ENCODE measurements at places on chromosomes 1 and 21.
A peak's percentile ranks its signal among the peaks of the same experiment; 100 is the strongest.

- no peak for DNase-seq
Measured at GRCh38 chr1:240508201-240508600, 103.8 kb downstream of the GREM2 start.

DNA sequence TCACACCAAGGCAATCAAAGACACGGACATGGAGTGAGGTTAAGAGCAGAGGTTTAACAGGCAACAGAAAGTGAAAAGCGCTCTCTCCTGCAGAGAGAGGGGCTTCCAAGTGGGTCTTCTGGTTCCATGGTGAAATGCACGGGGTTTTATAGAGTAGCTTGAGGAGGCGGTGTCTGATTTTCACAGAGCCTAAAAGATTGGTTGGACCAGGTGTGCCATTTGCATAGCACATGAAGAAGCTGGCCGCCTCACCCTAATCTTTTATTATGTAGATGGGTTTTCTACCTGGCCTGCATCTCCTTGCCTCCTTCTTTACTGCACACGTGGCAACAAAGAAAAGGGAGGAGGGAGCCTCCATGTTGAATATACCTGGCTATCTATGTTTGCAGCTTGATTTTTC lies 197.3 kb downstream of the RYR2 start:
- DNase-seq = no peak

GRCh38 chr1:246280551-246280950 lies 226.5 kb downstream of the SMYD3 start:
- peak; percentile 34 for DNase-seq

DNA sequence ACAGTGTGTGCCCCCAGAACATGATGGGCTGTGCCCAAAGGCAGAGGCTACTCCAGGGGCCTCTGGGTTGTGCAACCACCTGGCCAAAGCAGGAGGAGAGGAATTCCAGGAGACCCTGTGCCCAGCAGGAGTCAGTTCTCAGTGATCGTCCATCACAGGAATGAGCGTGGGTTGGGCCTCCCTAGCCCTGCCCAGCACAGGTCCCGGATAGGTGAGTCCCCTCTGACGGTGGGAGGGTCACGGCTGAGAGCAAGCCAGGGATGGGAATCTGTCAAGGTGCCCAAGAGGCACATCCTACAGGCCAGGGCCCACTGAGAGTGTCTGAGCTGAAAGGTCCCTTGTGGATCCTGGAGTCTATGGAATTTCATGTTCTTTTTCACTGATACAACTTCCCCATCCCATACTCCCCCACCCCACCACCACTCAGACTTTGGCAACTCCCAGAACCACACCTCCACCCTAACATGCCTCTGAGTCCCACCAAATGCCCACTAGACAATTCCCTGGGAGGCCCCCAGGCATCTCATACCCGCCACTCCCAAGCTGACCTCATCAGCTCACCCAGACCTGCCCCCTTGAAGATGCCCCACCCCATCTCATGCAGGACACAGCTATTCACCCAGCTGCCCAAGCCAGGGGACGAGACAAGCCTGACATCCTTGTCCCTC lies 3.1 kb downstream of the GJB4 start:
- peak; percentile 32 for DNase-seq

DNA sequence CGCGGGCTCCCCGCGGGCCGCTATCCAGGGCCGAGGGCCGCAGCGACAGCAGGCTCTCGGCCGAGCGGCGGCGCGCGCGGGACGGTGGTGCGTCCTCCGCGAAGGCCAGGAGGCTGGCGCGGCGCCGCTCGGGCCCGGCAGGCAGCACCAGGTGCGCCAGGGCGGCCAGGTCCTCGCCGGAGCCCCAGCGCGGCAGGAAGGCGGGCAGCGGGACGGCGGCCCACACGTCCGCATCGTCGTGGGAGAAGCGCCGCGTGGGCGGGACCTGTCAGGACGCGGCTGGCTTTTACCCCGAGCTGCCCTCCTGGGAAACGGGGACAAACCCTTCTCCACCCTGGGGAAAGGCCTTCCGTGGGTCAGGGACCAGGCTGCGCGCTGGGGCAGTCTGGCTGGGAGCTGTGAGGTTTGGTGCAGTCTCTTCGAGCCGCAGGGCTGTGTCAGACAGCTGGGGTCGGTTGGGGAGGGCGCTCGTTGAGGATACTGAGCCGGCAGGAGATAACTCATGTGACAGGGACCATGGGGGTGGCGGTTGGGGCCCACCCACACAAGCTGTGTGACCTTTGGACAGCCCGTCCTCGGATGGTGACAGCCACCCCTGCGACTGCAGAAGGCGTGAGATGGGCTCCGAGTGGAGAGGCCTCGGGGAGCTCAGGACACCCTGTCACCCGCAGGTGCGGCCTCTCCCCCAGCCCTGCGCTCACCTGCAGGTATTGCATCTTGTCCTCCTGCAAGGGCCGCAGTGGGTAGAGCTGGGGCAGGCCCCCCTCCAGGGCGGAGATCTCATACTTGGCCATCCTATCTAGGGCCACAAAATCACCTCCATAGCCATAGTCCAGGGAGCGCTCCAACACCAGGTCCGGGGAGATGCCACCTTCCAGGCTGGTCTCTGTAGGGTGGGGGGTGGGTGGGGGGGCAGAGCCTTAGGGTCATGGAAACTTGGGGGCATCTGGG lies 6.0 kb downstream of the HES3 start:
- no peak for DNase-seq

DNA sequence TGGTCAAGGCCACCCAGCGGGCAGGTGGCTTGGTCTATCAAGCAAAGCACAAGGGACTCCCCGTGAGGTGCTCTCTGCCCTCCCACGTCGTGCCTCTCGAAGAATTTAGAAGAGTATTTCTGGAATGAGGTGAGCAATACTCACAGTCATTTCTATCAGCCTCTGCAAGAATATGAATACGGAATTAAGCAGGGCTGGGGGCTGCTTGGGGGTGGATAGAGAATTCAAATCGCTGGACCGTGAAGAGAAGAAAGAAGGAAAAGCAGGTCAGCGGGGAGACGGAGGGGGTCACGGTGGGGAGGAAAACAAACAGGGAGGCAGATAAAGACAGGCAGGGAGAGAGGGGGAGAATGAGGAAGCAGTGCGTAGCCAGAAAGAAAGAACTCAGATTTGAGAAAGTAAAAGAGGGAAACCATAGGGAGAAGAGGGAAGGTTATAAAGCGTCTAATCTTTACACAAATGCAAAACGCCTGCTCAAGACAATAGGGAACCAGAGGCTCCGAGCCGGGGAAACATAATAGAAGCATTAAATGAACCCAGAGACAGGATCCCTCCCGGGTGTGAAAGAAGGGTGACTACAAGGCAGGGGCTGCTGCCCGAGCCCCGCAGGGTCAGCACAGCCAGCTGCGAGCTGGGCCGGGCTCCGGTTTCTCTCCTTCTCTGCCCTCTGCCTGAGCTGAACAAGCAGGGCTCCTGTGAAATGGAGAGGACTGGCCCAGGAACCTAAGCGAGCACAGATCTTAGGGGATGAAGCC lies 2.1 kb upstream of the EDN2 start:
- peak; percentile 80 for DNase-seq

GRCh38 chr1:42259739-42260064 lies 75.3 kb downstream of the FOXJ3 start:
- peak; percentile 31 for DNase-seq

DNA sequence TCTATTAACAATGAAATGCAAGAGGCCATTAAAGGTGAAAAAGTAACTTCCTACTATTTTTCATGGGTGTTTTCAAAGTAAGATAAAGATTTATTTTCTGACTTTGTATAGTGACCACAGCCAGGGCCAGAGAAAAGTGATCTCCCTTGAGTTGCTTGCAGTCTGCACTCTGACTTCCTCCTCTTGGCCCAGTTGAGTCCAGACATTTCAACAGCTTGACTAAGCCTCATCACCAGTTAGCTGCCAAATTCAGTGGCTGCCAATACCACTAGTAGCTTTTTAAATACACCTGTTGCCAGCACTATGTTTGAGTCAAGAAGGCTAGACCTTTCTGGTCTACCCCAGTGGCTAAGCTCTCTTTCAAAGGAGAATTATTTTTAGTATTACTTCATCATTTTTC lies 3.7 kb upstream of the NEK7 start:
- DNase-seq = peak; percentile 82

- peak; percentile 36 for DNase-seq
Measured at GRCh38 chr1:245298781-245299180, 144.0 kb downstream of the KIF26B start.

DNA sequence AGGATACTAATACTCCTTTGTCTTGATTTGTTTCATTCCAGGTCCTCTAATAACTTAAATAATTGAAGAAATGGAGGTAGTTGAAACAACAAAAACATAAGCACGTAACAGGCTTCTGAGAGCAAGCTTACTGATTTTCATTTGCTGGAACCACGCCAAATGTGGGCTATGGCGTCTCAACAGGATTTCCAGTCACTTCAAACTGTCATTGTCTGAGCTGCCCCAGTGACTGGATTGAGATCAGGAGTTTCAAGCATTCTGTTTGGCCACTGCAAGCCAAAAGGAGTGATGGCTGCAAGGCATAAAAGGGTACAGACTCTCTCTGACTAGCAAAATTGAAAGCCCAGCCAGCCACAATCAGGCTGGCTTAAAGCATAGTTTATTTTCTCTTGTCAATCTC lies 289.9 kb downstream of the DPYD start:
- DNase-seq = peak; percentile 28

DNA sequence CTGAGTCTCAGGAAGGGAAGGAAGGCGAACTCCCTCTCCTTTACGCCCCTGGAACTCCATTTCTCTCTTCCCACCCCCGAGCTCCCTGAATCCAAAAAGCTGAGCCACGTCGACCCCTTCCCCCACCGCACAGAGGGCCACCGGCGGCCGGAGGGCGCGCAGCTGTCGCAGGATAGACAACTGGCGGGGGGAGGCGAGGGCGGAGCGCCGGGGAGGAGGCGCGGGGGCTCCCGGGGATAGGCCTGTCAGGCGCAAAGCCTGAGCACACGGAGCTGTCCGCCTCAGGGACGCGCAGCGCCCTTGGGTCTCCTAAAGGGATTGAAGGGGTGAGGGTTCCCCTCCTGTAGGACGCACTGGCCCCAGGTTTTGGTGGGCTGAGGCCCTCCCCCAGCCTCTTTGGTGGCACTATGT lies 752 bp upstream of the ACTA1 start:
- no peak for DNase-seq

- DNase-seq = peak; percentile 38
Measured at GRCh38 chr1:3948344-3948743, 48.3 kb upstream of the C1orf174 start.

DNA sequence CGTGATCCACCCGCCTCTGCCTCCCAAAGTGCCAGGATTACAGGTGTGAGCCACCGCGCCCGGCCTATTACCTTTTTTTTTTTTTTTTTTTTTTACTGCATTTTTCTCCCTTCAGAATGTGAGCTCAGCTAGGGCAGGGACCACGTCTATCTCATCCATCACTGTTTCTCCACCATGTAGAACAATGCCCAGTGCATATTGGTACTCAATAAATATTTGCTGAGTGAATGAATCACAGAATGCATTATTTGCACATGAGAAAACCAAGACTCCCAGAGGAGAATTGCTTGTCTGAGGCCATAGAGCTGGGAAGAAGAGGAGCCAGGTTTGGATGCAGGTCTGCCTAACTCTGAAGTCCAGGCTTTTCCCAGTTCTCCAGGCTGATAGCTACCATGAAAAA lies 8.2 kb upstream of the SLC9A1 start:
- no peak for DNase-seq

DNA sequence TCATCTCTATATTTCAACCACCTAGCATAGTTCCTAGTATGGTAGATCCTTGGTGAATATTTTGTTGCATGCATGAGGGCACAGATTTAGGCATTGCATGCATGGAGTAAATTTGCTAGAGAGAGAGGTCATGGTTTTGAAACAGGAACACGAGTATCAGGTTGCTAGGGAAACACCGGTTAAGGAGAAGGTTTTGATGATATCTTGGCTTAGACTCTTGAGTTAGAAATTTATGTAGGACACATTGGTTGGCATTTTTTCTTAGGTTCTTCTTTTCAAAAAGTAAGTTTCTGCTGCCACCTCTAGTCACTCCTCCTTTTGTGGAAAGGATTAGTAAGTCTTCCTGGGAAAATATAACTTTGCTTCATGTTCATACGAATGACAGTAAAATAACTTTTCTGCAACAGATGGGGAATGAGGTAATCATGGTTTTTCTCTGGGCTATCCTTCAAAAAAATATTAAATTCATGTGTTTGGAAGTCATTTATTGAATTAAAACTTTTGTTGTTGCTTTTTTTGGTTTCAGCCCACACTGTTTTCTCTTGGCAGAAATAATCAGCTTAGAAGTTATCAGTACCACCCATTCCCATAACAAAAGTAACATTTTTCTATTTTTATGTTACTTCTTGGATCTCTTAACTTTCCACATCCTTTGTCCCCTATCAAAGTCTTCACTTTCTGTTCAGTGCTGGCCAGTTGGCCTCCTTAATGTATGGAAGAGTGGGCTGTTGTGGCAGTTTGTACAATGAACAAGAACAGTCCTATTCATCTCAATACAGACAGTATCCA lies 97.3 kb downstream of the PLA2G4A start:
- peak; percentile 61 for DNase-seq

GRCh38 chr1:213446496-213446895 lies 395.5 kb downstream of the RPS6KC1 start:
- no peak for DNase-seq

DNA sequence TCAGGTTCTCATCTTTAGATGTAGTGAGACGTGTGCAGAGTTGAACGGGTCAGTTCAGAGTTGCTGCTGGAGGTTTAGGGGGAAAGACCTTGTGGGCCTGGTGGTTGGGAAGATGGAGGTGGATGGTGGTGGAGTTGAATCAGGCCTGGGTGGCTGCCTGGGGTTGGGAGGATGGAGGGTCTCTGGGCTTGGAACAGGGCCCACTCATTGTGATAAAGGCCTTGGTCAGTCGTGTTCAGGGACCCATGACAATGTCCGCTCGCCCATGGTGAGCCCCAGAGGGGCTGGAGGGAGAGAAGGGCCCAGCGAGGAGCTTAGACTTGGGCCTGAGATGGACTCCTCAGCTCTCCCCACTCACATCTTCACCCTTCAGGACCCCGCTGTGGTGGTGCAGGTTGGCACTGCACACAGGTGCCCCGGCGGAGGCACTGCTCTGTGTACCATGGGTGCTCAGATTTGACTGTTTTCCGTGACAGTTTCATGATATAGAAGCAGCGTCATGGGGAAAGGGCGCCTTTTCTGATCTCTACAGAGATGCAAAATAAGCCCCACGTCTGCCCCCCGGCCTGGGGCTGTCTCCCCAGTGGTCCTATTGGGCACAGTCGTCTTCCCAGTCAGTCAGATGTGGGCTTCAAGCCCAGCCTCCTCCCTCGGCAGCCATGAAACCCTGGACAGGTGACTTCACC lies 39.2 kb downstream of the DISP3 start:
- DNase-seq = no peak

- no peak for DNase-seq
Measured at GRCh38 chr1:241424480-241424971, 67.5 kb upstream of the RGS7 start.

GRCh38 chr21:25428537-25428936 lies 178.7 kb downstream of the MRPL39 start:
- peak; percentile 46 for DNase-seq

DNA sequence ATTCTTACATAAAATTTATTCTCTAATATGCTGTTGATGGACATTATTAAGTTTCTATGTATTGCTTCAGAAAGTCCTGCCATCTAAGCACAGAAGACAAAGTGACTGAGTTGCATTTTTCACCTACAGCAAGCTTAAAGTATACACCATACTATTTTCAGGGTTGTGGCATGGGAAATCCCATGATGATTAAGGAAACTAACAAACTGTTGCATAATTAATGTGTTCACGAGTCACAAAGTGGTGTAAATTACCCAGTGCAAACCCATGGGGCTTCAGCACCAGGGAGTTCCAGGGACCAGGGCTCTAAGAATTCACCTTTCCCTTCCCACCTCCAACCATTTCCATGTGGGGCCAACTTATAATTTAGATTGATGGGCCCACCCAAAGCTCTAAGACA lies 81.9 kb upstream of the NR5A2 start:
- DNase-seq = no peak

All from M059J (cell line).